ENCODE measurements at places on chromosomes 7 and 10.

GRCh38 chr10:74437822-74438221 is 286.8 kb downstream of the ADK start:
- DNase-seq: no peak

DNA sequence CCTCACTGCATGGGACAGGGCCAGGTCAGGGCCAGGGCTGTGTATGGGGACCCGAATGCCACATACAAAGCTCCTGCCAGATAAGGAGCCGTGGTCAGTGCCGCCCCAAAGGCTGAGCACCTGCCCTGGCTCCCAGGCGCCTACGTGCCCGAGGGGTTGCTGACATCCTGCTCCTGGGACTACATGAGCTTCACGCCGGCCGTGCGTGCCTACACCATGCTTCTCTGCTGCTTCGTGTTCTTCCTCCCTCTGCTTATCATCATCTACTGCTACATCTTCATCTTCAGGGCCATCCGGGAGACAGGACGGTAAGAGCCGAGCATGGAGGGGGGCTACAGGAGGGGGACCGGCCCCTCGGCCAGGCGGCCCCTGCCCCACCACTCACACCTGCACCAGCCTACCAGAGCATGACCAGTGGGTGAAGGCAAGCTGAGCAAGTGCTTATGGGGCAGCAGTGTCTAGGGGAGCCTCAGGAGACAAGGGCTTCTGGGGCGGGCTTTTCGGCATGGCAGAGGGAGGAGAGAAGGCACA is 4.9 kb downstream of the OPN4 start:
- no peak for DNase-seq

GRCh38 chr7:96287132-96287531 is 34.8 kb downstream of the SLC25A13 start:
- no peak for DNase-seq

DNA sequence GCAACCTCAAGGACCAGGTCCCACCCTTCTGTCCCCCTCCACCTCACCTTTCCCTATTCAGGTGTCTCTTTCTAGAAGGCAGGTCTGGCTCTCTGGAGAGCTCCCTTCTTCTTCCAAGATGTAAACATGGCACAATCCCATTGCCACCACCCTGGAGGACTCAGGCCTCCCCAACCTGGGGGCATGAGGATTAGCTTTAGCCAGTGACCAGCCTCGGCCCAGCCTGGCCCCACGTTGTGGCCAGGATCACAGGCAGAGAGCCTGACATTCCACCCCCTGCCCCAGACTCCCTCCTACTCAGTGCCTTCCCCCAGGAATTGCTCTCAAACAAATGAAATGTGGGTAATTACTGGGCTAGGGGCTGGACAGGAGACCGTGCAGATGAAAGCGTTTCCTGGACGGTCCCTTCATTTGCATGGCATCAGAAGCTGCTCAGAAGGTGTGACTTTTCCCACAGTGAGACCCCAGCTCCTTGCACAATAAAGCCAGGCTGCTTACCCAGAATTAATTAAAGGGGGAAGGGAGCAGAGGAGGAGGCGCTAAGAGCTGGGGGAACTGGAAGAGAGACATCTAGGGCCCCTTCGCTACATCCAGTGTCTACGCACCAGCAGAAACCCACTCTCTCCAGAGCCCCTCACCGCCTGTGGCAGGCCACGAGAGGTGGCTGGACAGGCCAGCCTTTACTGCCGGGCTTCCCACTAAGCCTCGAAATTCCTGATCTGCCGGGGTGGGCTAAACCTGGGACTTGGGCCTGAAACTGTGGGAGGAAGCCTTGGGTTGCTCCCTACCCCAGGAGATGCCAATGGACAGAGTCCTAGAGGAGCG is 7.7 kb downstream of the FGF8 start:
- no peak for DNase-seq

- no peak for DNase-seq
Measured at GRCh38 chr7:133530682-133531081, 277.8 kb downstream of the EXOC4 start.

GRCh38 chr7:132618271-132618955 is 42.1 kb upstream of the PLXNA4 start:
- no peak for DNase-seq
